Posterior vena cava (tissue), 2 donors: ENCODE measurements at places on chromosomes 5 and 9. TPM values are rescaled to one million over a fixed set of nuclear protein-coding genes. Genes with fewer than 3 reads are reported as not detected.
A peak's percentile ranks its signal among the peaks of the same experiment; 100 is the strongest.

Gene ACOT12
- 0.14 TPM for total RNA-seq

Gene SOHLH1
- total RNA-seq = not detected

- no peak for DNase-seq
Measured at GRCh38 chr9:75229605-75230332, 141.5 kb downstream of the OSTF1 start.

DNA sequence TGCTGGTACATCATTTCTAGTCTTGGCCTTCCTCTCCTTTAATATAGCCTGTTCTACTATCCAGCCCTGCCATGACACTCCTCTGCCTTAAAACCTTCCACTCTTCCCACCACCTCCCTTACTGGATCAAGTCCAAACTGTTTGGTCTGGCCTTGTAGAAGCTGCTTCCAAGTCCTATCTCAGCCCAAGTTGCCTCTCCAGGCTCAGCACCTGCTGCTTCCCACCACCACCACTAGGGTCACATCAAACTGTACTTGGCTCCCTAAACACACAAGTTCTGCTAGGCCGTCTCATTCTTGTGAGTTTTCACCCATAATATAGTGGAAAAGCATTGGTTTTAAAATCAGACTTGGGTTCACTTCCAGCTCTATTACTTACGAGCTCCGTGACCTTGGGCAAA is 1.4 kb downstream of the NDUFA8 start:
- DNase-seq = no peak

DNA sequence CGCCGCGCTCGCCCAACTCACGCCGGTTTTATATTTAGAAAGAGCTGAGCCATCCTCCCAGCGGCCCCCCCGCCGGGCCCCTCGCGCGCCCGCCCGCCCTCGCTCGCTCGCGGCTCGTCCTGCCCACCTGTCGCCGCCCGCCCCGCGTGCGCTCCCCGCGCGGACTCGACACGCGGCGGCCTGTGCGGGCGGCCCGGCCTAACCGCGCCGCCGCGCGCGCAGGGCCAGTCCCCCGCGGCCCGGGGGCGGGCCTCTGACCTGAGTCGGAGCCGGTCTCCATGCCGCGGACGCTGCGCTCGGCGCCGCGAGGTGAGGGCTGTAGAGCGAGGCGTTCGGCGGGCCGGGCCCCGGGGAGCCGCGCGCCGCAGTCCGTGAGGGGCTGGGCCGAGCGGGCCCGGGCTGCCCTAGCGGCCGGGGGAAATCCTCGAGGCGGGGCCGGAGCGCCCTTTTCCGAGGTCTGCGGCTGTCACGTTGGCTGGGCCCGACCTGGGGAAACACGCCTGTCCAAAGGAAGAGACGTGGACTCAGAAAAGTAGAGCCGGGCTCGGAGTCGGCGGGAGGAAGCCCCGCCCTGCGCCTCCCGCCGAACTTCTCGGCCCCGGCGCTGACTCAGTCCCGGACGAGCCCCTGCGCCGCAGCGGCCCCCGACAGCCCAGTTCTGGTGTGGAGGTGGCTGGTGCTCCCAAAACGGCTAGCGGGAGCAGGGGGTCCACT is at the start of gene ECPAS:
Gene ECPAS (minus strand): TSS at position 526 of the 714 bp plus-strand sequence. CDS start 11,465 bp downstream, outside the sequence.
- DNase-seq = peak; percentile 93

GRCh38 chr9:76691517-76692313 is 72.5 kb upstream of the PCA3 start:
- DNase-seq = no peak

GRCh38 chr5:2201011-2201410 is 318.3 kb upstream of the IRX4 start:
- DNase-seq = no peak

GRCh38 chr9:37503736-37504135 is 18.0 kb downstream of the POLR1E start:
- peak; percentile 59 for DNase-seq

GRCh38 chr9:19442240-19442639 is 33.4 kb downstream of the ACER2 start:
- DNase-seq = no peak

DNA sequence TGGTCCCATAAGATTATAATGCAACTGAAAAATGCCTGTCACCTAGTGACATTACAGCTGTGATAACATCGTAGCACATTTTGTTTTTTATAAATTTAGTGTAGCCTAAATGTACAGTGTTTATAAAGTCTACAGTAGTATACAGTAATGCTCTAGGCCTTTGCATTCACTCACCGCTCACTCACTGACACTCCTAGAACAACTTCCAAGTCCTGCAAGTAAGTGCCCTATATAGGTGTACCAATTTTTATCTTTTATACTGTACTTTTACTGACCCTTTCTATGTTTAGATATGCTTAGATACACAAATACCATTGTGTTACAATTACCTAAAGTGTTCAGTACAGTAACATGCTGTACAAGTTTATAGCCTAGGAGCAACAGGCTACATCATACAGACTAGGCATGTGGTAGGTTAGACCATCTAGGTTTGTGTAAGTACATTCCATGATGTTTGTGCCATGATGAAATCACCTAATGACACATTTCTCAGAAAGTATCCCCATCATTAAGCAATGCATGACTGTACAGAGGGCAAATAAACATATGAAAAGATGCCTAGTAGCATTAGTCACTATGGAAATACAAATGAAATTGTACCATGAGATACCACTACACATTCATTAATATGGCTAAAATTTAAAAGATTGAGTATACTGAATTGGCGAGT is 127.6 kb downstream of the TRPM6 start:
- no peak for DNase-seq

DNA sequence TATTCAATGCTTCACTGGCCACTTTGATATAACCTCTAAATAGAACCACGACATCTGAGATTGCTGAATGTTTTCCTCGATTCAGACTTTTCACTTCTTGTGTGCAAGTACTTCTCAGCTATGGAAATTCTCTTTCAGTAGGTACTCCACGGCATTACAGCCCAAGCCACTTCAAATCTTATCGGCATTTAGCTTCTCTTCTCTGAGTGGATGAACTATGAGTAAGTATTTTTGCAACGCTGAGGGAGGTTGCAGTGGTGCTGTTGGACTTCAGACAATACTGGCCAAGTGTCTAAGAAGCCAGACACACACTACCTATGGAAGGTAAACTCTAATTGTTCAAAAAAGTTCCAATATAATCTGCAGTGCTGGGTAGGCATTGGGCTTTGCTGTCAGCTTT is 60.1 kb downstream of the FBN2 start:
- DNase-seq = no peak

GRCh38 chr9:86471171-86471815 is 117.1 kb upstream of the TUT7 start:
- no peak for DNase-seq

DNA sequence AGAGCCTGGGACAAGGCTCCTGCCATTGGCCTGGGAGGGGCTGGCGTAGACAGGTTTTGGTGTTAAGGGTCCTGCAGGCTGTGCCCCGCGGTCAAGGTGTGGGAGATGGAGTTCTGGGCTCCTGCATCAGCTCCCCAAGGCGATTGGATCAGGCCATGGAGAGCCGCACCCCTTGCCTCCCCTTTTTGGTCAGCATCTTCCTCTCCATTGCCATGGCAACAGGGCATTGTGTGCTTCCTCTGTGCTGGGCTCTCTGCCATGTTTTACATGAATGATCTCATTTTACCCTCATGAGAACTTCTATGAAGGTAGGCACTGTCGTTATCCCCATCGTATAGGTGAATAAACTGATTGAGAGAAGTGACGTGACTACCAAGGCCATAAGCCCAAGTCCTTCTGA is 344.3 kb upstream of the CLINT1 start:
- no peak for DNase-seq

DNA sequence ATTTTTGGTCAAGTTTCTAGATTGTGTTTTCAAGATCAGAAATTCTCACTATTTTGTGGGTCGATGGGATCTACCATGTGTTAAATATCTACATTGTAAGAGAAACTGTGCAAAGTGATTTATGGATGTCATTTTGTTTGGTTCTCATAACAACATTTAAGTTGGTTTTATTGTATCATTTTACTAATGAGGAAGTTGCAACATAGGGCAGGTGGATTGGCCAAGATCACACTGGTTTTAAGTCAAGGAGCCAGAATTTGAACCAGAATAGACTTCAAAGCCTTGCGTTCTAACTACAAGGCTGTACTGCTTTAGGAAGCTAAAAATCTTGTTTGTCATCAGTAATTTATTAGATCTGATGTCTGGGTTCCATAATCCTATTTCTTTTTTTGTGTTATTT is 23.4 kb downstream of the SH3TC2 start:
- DNase-seq = no peak
